ENCODE measurements at places on chromosomes 4 and X. TPM values are rescaled to one million over a fixed set of nuclear protein-coding genes. Genes with fewer than 3 reads are reported as not detected.

Gene ADH1C
- total RNA-seq: 1.8 TPM

Gene MAD2L1
- 9.0 TPM for total RNA-seq

GRCh38 chr4:16194214-16194613, 32.1 kb downstream of the TAPT1 start:
- DNase-seq: no peak

- no peak for DNase-seq
Measured at GRCh38 chrX:132090403-132091159, 37.2 kb downstream of the FRMD7 start.

GRCh38 chr4:16256343-16256742, 30.1 kb upstream of the TAPT1 start:
- DNase-seq: peak; percentile 46

DNA sequence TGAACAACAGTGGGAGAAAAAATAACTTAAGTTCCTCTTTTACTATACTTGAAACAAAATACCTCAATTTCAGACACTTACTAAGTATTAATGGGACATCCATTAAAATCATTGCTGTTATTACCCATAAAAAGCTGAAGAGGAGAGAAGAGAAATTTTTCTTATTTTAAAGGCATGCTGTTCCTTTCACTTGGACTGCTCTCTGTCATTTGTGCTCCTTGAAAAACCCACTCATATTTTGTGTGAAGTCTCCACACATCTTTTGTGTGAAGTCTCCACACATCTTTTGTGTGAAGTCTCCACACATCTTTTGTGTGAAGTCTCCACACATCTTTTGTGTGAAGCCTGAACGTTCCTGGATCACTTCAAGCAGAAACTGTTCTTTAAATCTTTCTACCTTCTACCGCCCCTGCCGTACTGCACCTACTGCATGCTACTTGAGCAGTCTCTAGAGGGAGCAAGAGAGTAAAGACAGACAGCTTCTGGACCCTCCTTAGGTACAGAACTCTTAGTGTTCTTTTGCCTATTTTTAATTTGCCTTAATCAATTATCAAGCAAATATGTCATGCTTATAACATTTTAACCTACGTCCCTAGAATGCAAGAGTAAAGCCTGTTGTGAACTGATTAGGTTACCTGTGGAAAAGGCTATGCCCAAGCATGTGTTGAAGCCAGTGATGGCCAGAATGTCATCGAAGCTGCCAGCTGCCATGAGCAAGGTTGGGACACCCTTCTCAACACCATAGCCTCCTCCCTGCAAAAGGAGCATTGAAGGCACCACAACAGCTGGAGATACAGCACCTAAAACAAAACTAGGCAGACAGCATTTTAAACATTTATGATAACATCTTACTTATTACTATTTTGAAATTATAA, 27.1 kb upstream of the SLC9B1 start:
- DNase-seq: no peak

Gene ETDB
- not detected for total RNA-seq

Gene TMEM35A
- total RNA-seq: 1.6 TPM

Gene GYPA
- total RNA-seq: not detected

GRCh38 chrX:103488332-103488731, 31.0 kb downstream of the RAB40A start:
- no peak for DNase-seq

DNA sequence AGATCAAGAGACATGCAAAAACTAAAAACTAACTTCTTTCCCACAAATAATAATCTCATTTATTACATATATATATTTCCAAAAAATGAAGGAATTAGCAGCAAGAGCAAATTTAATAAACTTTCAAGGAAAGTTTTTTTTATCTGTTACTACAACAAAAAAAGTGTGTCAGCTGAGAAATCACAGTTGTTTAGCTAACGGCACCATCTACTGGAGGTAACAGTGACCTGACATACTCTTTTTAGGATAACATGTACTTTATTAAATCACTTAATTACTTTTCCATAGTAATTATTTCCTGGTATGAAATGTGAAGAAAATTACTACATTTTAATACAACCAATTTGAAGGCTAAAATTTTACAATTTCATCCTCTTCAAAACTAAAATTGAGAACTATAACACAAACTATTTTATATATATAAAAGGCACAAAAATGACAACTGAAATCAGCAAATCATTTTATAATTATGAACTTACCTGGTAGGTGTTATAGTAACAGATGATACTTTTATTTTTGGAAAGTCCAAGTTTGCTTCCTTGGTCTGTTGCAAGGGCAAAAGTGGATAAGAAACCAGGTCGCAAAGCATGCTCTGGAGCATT, 9.1 kb downstream of the LAMTOR3 start:
- no peak for DNase-seq

GRCh38 chr4:42150653-42151567, 1.5 kb downstream of the BEND4 start:
- no peak for DNase-seq

Gene NAP1L5
- 4.7 TPM for total RNA-seq

Gene C4orf51
- total RNA-seq: not detected

Gene PAGE4
- total RNA-seq: not detected

DNA sequence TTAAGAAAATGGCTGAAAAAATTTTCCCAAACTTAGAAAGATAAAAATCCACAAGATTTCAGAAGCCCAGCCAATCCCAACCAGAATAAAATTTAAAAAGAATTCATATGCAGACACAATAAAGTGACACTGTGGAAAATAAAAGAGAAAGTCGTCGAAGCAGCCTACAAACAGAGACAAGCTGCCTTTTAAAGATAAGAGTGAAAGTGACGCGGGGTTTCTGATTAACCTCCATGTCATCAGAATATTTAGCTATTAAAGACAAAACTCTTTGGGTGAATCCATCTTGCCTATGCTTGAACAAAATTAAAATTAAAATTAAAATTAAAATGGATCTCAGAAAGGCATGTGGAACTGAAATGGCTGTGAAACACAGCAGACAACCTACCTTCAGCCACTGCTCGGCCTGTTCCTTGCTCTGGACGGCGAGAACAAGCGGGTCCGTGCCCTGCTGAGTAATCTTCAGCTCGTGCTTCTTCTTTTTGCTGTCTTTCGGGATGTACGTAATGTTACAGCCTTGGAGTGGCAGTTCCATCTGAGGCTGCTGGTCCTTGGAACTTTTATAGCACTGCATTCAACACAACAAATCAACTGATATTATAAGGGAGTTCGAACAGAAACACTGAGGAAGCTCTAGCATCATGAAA, 101.4 kb downstream of the AFAP1 start:
- no peak for DNase-seq

Gene CENPE
- total RNA-seq: 6.1 TPM

DNA sequence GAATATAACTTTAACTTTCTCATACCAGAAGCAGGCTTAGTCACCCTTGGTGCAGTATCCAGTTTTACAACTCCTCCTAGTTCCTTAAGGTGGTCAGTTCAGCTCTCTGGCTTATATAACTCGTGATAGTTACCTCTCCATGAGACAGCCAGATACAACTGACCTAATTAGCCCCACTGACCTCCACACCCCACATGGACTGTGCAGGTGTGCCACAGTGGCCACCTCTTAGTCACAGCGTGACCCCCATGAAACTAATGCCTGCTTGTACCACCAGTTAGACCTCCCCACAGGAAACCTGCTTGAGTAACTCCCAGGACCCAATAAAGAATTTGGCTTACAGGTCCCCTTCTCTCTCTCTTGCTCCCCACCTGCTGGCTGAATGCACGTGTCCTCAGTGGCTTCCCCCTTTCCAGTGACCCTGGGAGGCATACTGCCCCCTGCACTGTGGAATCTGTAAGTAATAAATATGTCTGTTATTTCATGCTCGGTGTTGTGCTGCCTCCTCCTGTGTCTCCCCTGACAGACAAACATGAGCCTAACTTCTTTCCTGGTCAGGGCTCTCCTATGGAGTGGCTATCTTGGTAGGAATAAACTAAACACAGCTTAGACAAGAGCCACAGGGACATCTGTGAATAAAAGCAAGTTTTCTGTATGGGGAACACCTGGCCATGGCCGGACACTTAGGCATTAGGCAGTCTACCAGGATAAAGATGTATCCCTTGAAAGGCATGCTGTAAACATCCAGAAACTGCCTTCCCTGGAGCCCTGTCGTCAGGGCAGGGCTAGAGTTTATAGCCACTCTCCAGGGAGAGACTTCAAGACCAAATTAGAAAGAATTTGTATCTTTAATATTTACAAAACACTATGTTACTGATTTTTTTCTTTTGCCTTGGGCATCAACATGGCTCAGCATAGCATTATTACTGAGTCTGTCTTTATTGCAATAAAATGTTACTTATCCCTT, 209.7 kb upstream of the BOD1L1 start:
- no peak for DNase-seq

DNA sequence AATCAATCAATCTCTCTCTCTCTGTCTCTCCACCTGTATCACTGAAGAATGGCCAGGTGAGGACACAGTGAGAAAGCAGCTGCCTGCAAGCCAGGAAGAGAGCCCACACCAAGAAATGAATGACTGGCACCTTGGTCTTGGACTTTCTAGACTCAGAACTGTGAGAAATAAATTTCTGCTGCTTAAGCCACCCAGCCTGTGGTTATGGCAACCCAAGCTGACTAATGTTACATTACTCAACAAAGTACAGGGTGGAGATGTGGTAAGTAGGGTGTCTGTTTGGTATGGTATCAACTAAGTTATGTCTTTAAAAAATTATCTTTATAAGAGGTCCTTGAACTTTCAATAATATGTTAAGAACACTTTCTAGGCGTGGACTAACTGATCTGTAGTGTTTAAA, 159.3 kb downstream of the EPHA5 start:
- no peak for DNase-seq

Gene CCKAR
- total RNA-seq: not detected

- peak; percentile 93 for DNase-seq
Measured at GRCh38 chr4:1746265-1746691, 25.0 kb downstream of the TACC3 start.

- DNase-seq: no peak
Measured at GRCh38 chr4:4862665-4863482, 3.4 kb downstream of the MSX1 start.

- DNase-seq: no peak
Measured at GRCh38 chr4:169210504-169211118, 60.1 kb downstream of the SH3RF1 start.

- peak; percentile 51 for DNase-seq
Measured at GRCh38 chr4:1492142-1492457, 85.9 kb upstream of the NKX1-1 start.

Gene CAPN6
- total RNA-seq: 0.29 TPM

DNA sequence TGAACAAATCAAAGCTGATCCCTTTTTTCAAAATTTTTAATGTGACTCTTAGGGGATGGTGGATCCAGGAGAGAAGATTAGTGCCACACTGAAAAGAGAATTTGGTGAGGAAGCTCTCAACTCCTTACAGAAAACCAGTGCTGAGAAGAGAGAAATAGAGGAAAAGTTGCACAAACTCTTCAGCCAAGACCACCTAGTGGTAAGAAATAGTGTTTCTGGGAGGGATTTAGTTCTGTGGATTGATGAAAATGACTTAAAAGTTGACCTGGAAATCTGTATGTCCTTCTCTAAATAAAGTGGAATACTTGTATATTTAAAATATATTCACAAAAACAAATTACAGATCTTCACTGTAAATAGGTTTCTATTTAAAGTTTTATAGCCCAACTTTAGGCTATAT, 29.2 kb downstream of the NUDT9 start:
- DNase-seq: no peak

- peak; percentile 27 for DNase-seq
Measured at GRCh38 chrX:49840679-49841078, 11.6 kb downstream of the PAGE4 start.

DNA sequence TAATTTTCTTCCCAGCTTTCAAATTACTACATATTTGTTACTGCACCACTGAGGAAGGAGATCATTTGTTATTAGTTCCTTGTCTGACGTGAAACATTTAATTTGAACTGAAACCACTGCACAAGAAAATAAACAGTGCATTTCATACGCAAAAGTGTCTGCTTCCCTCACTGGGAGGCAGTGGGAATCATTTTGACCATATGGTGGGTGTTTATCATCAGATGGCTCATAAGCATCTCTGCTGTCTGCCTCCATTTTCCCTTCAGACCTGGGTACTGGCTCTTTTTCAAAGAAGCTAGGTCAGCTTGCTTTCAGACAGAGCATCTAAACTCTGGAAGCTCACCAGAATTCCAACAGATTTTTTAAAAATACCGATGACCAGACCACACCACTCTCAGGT, 135.2 kb downstream of the PCDH19 start:
- DNase-seq: no peak

- peak; percentile 65 for DNase-seq
Measured at GRCh38 chr4:8215641-8216442, 16.8 kb downstream of the SH3TC1 start.

Gene LONRF3
- total RNA-seq: 23.0 TPM

DNA sequence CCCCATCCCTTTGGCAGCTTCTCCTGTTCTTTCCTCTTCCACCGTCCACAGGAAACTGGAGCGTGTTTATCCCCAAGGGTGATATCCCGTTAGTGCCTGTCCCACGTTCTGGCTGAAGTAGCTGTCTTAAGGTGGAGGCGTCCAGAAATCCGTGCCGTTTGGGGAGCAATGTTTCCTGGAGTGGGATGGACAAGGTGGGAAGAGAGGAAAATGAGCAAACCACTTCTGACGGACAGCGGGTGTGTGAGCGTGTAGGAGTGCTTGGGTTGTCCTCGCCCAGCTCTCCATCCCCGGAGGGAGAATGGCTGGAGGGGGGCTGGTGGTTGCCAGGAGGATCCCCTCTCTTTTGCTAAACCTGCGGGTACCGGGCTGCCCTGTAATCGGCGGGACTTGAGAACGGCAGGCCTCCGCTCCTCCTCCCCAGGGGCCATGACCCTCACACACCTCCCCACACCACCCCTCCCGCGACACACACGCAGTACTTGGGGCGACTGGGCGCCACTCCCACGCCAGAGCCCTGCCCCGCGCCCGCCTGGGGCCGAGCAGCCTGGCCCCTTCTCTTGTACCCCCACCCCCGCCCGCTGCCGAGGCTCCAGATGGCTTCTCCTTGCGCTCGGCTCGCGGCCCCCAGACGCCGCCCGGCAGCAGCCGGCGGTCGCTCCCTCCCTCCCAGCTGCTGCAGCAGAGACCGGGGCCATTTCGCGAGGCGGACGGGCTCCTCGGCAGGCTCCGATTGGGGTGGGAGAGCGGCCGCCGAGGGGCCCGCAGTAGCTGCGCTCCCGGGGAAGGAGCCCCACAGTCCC, 13.9 kb upstream of the PRDM8 start:
- no peak for DNase-seq

GRCh38 chr4:3788366-3788660, 22.1 kb downstream of the ADRA2C start:
- no peak for DNase-seq

DNA sequence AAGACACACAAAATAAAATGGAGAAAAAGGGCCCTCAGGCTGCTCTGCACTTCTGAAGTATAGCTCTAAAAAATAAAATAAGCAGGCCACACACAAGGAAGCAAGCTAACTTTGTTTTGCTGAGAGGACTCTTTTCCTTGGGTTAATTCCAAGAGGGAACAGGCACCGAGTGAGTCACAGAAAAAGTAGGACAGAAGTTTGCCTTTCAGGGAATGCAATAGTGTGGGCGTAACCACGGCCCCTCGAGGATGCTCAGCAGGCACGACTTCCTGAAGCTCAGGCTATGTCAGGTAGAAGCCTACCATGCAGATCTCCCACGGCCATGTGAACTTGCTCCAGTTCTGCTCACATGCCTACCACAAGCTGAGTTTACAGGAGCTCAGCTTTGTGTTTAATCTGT, 22.1 kb downstream of the PPP1R2C start:
- DNase-seq: no peak

Measured in left lung (tissue), 14 donors.